ENCODE measurements at places on chromosomes 13 and 19.

DNA sequence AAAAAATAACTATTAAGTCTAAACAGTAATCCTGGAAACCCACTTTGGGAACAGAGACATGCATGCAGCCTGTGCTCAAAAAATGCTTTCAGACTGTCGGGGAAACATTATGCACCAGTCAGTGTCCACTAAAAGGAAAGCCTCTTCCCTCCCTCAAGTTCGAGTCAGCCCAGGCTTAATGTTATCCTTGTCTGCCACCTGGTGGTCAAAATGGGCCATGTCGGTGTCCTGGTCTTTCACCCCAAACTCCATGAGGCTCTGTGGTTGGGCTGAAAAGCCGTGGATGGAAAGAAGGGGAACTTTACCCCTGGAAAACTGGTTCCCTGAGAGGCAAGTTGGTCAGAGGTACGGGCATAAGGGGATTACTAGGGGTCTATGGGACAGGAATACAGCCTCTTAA is 88.4 kb upstream of the ZNF492 start:
- no peak for DNase-seq

DNA sequence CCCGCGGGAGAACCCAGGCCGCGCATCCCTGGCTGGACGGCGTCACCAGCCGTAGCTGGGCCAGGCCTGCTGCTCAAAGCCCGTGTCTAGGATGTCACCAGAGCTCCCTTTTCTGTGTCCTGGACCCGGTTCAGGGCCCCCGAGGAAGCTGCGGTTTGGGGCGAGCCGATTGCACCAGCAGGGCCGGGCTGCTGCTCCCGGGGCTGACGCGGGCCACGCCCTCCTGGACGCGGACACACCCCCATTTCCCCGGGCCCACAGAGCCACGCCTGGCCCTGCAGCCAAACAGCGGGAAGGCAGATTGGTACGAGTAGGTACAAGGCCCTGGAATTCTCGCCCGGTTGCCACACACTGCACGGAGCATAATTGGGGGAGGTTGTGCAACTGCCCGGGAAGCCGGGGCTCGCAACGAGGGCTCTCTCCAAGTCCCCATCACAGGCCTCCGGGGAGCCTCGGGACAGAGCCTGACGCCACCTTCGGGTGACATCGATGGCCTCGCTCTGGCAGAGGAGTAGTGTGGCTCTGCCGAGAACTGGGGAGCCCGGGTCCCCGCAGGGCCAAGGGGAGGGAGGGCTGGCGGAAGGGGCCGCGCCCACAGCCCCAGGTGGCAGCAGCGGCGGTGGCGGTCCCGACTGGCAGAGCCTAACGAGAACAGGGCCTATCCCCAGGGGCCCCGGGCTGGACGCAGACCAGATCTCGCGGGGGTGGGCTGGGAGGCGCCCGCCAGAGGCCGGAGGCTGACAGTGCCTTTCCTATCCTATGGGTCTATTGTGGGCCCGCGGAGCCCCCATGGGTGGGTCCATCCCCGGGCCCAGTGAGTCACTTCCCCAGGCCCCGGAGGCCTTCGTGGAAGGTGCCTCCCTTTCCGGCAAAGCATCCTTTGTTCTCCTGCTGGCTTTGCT is 23.5 kb downstream of the KCTD15 start:
- DNase-seq: peak; percentile 90

- no peak for DNase-seq
These were observed 20.7 kb downstream of the MAP4K1 start for GRCh38 chr19:38597075-38597474.

- DNase-seq: no peak
These were observed 29.8 kb downstream of the TSHZ3 start for GRCh38 chr19:31319465-31319864.

GRCh38 chr13:29954082-29955028 is 103.9 kb upstream of the UBL3 start:
- no peak for DNase-seq

DNA sequence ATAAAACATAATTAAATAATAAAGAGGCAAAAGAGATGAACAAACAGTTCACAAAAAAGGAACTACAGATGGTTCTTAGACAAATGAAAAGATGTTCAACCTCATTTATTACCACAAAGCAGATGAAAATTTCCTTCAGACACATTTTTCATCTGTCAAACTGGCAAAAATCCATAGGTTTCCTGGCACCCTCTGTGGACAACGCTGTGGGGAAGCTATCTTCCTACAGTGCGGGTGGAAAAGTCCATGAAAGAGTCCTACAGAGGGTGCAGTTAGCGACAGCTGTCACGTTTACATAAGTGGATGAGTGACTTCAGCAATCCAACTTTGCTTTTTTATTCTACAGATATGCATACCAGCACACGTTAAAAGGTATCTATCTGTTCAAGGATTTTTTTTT is 30.3 kb upstream of the PDCD5 start:
- no peak for DNase-seq

DNA sequence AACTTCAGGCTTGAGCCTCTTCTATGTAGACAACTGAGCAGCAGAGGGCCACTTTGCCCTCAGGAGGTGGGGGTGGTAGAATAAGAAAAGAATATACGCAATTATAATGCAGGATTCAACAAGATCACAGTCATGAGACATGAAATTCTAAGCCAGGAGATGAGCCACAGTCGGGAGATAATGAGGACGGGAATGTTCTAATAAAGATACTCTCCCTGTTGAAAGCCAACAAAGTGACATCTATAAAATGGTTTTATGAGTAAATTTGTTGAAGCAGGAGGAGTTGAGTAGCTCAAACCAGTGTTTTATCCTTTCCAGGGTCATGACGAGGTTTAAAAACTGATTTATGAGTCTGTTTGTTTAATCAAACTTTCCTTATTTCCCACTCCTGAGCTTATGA is 152.0 kb upstream of the SERP2 start:
- no peak for DNase-seq
